ENCODE measurements at places on chromosomes 11 and 22.

DNA sequence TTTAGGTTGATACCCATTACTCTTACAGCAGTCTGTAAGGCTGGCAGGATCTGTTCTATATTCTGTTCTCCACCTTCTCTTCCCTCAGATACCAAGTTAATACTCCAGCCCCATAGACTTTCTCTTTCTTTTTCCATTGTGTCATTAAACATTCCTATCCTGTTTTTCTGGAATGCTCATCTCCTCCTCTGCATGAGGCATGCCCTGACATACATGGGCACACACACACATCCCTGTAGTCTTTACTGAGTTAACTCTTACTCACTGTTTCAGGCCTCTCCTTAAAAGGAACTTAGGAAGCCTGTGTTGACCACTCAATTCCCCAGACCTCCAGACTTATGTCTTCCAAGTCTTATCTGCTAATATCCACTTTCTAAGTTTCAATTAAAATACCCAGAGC lies 476.8 kb downstream of the METTL15 start:
- no peak for DNase-seq

DNA sequence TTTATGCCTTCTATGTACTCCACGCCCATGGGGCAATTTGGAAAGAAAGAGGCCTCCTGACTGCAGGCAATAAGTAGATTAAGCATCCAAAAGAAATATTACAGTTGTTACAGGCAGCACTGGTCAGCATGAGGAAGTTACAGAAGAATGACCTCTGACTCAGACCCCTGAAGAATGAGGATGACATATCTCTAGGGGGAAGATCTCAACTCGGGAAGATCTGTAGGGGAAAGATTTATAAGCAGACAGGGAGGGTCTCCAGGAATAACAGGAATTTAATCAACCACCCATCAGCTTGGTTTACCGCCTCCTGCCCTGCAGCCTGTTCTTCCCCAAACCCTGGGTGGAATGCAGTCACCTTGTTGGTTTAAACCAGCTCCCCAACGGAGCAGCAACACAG lies 58.0 kb downstream of the RCN1 start:
- DNase-seq: no peak

- DNase-seq: no peak
Measured at GRCh38 chr11:15918212-15918611, 438.1 kb downstream of the SOX6 start.

DNA sequence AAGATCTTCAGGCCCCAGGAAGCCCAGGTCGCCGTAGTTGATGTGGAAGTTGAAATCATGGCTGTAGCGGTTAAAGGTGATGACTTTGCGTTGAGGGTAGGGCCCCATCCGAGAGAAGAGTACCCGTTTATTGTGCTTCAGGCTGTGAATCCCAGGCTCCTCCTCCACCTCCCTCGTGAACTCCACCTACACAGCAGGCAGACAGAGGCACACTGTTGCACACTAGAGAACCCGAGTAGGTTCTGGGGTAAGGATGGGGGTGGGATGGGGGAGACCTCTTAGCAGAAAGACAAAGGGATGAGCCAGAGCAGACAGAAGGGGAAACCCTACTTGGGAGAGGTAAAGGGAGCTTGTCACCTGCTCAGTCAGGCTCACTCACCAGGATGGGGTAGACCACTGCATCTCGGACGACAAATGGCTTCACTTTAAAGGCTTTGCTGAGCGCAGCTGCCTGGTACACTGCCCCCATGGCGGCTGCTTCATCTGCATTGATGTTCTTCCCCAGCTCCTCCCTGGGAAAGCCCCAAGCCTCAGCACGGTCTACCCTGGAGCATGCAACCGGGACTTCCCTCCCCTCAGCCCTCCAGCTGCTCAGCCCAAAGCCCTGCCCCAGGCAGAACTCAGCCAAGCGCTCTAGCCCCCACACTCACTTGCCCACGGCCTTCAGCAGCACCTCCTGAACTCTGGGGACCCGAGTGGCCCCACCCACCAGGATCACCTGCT lies 5.4 kb downstream of the HYOU1 start:
- no peak for DNase-seq

DNA sequence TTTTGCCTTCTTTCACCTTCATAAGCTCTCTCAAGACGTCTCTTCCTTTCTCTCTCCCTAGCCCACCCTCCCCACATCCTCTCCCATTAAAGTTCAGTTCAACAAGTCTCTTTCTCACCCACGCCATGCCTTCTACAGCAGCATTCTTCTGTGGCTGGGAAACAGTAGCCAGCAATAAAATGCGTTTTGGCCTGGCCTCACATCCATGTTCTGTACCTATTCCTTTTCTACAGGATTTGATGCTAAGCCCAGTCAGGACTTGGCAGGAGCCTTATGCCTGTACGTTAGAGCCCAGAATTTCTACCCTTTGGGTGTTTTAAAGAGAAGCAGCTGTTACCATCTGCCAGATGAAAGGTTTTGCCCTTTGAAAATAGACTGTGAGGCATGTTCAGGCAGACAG lies 7.1 kb upstream of the CD44 start:
- no peak for DNase-seq

DNA sequence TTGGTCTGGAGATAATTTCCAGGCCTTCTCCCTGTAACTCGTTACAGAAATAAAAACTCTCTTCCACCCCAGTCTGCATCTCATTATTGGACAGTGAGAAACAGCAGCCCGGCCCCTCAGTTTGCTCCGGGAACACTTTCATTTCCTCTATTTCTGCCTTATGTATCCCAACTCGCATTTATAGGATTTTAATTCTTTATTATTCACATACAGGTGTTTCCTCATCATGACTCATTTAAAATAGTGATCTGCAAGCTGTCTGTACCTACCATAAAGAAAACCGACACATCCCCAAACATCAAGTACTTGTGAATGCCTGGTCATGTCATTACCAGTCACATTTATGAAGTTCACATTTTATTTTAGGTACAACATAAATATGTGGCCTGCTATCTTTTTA lies 42.8 kb downstream of the PIWIL3 start:
- no peak for DNase-seq

GRCh38 chr22:39567135-39567946 lies 3.2 kb upstream of the CACNA1I start:
- peak; percentile 14 for DNase-seq

DNA sequence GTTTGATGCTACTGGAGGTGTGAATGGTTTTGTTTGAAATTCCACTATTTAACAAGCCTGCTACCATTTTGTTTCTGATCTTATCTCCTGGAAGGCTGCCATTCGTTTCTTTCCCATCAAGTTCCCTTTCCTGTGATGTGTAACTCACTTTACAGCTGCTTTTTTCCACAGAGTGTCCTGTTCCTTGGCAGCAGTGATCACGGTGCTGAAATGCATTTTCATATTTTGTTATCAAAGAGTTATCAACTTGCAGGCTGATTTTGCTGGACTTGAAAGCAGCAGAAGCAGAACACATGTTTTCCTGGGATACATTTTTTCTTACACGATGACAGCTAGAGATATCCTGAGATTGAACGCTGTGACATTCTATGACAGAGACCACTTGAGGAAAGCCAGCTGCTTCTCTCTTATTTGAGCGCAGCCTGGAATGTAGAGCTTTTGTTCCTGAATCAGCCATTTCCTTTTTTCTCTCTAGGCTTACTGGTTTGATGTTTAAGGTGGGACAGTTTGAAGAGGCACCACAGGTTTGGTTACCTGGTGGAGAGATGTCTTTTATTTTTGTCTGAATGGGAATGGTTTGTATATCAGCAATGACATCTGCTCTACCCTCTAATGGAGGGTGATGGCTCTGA lies 34.7 kb downstream of the PRR14L start:
- no peak for DNase-seq

GRCh38 chr11:70381872-70382861 lies 16.2 kb upstream of the CTTN start:
- DNase-seq: no peak

DNA sequence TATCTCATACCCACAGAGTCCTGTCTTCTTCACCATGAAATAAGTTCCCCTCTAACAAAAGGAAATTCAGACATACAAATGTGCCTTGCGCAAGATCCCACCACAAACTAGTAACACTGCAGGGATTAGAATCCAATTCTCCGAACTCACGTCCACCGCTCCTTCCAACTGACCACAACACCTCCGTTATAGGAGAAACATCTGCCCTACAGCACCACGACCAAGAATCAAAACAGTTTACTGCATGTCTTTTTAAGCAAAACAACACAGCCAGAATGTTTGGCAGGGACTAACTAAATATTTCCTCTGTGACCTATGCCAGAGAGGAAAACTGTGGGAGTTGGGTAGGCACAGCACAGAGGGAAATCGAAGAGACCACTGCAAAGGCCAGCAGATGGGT lies 72.7 kb upstream of the AKIP1 start:
- no peak for DNase-seq

GRCh38 chr11:10770626-10771254 lies 19.7 kb downstream of the CTR9 start:
- DNase-seq: no peak

- DNase-seq: no peak
Measured at GRCh38 chr11:2549876-2550605, 105.2 kb downstream of the KCNQ1 start.

GRCh38 chr22:31625661-31626426 lies 36.2 kb downstream of the PISD start:
- no peak for DNase-seq

- DNase-seq: no peak
Measured at GRCh38 chr11:69014084-69014851, 1.2 kb upstream of the MRGPRF start.

GRCh38 chr22:20080445-20080775 lies 369 bp downstream of the DGCR8 start:
- peak; percentile 48 for DNase-seq

GRCh38 chr11:125036933-125037332 lies 26.2 kb upstream of the SLC37A2 start:
- DNase-seq: no peak

GRCh38 chr22:49183826-49184216 lies 643.9 kb downstream of the BRD1 start:
- DNase-seq: no peak

DNA sequence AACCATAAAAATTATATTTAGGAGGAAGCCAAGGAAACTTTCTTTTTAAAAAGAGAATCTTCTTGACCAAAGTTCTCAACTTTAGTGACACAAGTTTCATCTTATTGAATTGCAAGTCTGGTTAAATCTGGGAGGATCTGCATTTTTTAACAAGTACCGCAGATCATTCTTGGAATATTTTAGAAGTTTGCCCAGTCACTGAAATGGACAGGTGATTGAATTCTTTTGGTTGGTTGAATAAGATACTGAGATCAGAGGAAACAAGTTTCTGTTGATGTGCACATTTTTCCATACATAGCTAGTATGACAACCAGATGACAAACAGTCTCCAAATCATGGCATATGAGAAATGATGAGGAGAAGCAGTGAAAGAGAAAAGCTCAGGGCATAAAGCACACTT lies 50.2 kb downstream of the SLN start:
- no peak for DNase-seq

DNA sequence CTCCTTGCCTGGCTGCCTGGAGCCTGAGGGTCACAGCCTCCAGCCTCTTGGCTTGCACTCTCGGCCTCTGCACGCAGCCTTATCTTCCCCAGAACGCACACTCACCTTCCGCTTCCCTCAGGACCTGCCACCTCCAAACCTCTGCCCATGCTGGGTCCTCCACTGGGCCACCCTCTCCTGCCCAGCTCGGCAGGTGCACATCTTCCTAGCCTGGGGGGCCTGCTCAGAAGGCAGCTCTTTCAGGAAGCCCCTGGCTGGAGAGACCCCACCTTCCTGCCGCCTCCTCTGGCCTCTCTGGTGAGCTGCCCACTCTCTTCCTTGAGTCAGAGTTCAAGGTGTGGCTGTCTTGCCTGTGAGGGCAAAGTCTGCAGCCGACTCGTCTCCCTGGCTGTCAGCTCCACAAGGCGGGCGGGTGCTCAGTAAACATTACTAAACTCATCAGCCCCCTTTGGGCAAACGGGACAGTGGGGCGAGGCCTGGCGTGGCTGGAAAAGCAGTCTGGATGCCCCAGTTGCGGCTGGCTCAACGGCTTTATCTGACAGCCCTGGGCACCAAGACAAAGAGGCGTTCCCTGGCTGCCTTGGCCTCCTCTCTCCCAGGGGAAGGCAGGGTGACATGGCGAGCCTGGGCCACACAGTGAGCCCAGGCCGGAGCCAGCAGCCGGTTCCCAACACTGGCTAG lies 1.7 kb upstream of the LINC01488 start:
- DNase-seq: no peak

GRCh38 chr11:77619576-77620198 lies 17.9 kb downstream of the CLNS1A start:
- no peak for DNase-seq

- DNase-seq: no peak
Measured at GRCh38 chr22:33510429-33510904, 409.8 kb downstream of the LARGE1 start.

- no peak for DNase-seq
Measured at GRCh38 chr11:123386796-123387510, 43.1 kb upstream of the GRAMD1B start.

GRCh38 chr11:30365793-30366517 lies 43.1 kb downstream of the ARL14EP start:
- DNase-seq: no peak

DNA sequence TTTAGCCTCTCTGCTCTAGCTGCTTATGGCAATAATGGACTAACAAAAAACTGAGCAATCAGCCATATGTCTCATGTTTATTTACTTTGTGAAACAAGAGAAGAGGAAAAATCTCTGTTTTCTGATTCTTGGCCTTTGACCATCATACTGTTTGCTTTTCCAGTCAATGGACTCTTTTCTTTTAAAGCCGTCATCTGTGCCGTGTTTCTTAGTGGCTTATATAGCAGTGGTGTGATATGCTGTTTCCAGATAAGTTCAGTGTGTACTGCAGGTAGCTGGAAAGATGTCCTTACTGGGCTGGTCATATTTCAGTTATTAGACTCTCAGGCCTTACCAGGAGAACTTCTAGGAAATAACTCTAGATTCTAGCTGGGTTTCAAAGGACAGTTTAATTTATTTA lies 33.6 kb upstream of the TECTA start:
- DNase-seq: no peak

- DNase-seq: no peak
Measured at GRCh38 chr22:48701296-48702030, 1126.2 kb downstream of the BRD1 start.

Data from stimulated activated CD8-positive, alpha-beta memory T cell treated with anti-CD3 and anti-CD28 coated beads, Interleukin-12 subunit alpha, Interleukin-12 subunit beta, amount 100 ng/mL, for 1 hour (primary cell).